ENCODE measurements at places on chromosomes 5 and 9. TPM values are rescaled to one million over a fixed set of nuclear protein-coding genes. Genes with fewer than 3 reads are reported as not detected.

ADGRD2 gene
- total RNA-seq: 0.09 TPM

SH3GL2 gene
- 0.38 TPM for total RNA-seq

COL5A1 gene
- 7.6 TPM for total RNA-seq

DNA sequence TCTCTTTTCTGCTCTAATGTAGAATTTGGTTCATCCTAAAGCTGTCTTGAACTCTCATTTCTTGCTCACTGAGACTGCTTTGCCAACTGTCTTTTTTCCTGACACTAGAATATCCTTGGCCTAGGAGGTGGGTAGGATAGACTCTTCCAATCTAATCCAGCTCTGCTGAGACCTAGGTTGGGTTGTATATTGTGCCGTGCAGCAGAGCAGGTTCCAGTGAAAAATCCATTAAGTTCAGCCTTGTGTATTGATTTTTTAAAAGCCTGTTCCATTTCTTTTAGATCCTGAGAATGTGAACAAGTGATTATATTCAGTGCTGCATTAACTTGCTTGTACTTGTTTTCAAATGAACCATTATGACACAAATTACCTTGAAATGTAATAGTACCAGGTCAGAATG lies 539.6 kb downstream of the LRRC70 start:
- DNase-seq: no peak

- no peak for DNase-seq
Observed at GRCh38 chr9:82720515-82720914, 342.4 kb downstream of the RASEF start.

GRCh38 chr9:32427111-32427873 lies 42.8 kb downstream of the ACO1 start:
- DNase-seq: peak; percentile 20

DNA sequence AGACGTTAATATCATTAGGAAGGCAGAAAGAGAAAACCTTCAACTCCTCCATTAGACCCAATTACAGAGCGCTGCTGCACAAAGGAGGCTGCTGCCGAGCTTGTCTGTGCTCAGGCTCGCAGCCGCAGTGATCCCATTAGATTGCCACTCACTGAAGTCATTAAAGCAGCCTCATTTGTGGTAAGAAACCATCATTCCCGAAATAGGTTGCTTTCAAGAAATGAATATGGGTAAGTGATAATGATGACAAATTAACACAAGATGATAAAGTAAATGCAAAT lies 137.2 kb downstream of the CAVIN4 start:
- no peak for DNase-seq

DMRTA1 gene
- total RNA-seq: 0.71 TPM

Measured in thymus (tissue), 14 donors.